Naive thymus-derived CD8-positive, alpha-beta T cell (primary cell): ENCODE measurements at places on chromosomes 16 and 17. TPM values are rescaled to one million over a fixed set of nuclear protein-coding genes. Genes with fewer than 3 reads are reported as not detected.

DNA sequence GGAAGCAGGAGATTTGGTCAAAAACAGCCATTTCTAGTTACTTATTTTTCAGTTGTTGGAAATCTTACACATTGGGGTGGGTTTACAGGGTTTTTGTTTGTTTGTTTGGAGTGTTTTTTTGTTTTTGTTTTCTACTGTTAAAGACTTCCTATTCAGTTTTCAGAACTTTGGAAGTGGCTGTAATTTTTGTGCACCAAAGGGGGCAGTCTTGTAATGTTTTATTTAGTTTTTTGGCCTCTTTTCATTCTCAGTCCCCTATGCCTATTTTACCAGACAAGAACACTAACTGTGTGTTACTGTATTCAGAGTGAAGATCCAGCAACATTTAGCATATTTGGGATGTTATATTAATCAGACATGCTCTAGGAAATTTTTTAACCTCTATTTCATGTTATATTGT lies 20.6 kb downstream of the TPPP3 start:
- no peak for DNase-seq

TMEM11 gene
- total RNA-seq, result 14.9 TPM

MYH11 gene
- not detected for total RNA-seq

RGS11 gene
- total RNA-seq, result not detected

DNA sequence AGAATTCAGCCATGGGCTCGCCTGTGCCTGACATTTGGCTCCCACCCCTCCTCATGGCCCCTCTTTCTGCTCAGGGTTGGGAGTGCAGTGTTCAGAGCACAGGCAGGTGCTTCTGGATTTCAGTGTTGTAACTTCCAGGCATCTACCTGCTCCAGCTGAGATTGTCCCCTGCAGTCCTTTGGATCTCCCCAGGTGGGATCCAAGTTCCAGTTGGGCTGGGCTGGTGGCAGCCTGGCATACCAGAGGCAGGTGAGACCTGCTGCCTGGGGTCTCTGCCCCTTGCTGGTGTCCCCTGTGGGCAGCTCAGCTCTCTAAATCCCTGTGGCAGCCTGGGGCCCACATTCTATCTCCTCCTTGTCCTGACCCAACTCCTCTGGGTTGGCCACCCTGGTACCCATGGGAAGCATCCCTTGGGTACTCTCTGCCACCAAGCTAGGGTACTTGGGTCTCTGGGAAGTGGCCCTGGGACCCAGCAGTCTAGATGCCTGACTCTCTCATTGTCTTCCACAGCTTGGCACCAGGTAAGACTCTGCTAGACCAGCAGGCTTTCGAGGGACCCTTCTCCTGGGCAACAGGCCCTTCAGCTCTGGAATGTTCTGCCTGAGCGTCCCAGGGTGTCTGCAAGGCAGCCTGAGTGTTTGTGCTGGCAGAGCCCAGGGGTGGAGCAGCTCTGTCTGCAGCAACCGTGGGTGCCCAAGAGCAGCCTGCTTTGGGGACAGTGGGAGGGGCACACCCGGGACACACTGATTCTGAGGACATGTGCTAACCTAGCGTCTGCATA lies 42.5 kb downstream of the DNAH17 start:
- DNase-seq, result no peak

GRCh38 chr17:42182927-42183734 lies 2.1 kb downstream of the HCRT start:
- DNase-seq, result no peak
